ENCODE measurements at places on chromosomes 5 and 9. TPM values are rescaled to one million over a fixed set of nuclear protein-coding genes. Genes with fewer than 3 reads are reported as not detected.

The ST8SIA4 gene
- 17.5 TPM for total RNA-seq

The C5orf22 gene
- 16.5 TPM for total RNA-seq

The PCDHGB7 gene
- 8.1 TPM for total RNA-seq

The PAPPA gene
- 5.7 TPM for total RNA-seq

The PCDHB10 gene
- total RNA-seq: 1.4 TPM

The ASPN gene
- 4.0 TPM for total RNA-seq

The GEMIN5 gene
- 20.1 TPM for total RNA-seq

The RASGRF2 gene
- 30.7 TPM for total RNA-seq

The IFNA2 gene
- total RNA-seq: not detected

The ENG gene
- 243 TPM for total RNA-seq

The KCNT1 gene
- 0.06 TPM for total RNA-seq

The TTF1 gene
- 10.8 TPM for total RNA-seq

All from mesenteric fat pad (tissue), 1 donor.